Endothelial cell (in vitro differentiated cells): ENCODE measurements at places on chromosomes 16 and 17. TPM values are rescaled to one million over a fixed set of nuclear protein-coding genes. Genes with fewer than 3 reads are reported as not detected.

SULT1A4 gene
- 4.2 TPM for total RNA-seq

HOXB5 gene
- 0.59 TPM for total RNA-seq

CA7 gene
- not detected for total RNA-seq

DNA sequence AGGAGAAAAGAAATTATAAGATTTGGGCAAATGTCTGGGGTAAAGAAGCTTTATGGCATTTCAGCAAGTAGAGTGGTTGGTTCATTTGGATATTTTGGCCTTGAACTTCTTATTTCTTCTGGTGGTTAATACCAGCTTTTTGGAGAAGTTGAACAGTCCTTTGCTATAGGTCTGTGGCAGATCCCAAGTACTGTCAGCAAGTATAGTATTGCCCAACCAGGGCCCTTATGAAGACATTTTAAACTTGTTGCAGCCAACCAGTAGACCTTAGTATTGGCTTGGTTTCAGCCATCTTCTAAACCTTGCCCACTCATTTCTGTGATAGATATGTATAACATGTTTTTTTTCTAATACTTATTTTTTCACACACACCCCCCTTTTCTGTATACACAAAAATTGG, 2.2 kb downstream of the SP2 start:
- DNase-seq: no peak

DNA sequence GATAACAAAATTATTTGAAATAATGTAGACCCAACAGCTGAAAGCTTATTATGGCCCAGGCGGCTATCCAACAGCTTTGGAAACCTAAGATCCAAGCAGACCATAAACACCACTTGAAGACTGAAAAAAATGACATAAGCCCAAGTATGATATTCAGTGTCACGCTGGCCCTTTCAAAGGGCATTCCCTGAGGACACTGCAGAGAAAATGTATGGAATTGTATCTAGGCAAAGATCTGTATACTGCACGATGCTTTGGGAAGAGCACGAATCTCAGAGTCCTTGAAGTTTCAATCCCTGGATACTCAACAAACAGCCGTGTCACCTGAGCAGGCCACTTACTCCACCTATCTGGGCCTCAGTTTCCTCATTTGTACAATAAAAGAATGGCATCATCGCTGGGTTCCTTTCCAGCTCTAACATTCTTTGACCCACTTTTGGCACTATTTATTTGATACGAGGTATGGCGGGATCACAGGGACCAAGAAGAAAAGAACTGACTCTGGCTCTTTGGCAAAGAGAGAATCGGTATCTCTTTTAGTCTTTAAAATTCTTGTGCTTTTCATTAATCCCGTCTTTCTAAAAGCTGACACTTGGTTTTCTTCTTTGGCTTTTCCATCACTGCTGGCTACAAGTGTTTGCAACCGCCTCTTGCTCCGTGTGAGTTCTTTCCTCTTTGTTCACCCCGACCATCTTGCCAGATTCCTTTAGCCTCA, 1.2 kb downstream of the STAT5B start:
- no peak for DNase-seq

DNA sequence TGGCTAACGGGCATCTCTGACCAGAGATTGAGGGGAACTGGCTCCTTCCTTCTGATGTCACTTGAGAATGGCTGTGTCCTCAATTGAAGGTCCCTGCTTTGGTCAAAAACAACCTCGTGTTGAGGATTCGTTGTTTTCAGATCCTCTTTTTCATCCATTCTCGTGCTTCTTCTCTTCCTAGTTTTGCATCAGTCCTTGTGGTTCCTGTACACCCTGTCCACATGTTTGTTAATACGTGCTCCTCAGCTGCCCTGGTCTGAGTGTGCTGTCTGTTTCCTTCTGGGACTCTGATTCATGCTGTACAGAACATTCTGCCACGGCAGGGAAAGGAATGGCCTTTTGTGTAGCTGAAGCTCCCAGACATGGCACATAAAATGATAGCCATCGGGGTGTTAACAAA, 863.2 kb upstream of the GOT2 start:
- DNase-seq: no peak

DNA sequence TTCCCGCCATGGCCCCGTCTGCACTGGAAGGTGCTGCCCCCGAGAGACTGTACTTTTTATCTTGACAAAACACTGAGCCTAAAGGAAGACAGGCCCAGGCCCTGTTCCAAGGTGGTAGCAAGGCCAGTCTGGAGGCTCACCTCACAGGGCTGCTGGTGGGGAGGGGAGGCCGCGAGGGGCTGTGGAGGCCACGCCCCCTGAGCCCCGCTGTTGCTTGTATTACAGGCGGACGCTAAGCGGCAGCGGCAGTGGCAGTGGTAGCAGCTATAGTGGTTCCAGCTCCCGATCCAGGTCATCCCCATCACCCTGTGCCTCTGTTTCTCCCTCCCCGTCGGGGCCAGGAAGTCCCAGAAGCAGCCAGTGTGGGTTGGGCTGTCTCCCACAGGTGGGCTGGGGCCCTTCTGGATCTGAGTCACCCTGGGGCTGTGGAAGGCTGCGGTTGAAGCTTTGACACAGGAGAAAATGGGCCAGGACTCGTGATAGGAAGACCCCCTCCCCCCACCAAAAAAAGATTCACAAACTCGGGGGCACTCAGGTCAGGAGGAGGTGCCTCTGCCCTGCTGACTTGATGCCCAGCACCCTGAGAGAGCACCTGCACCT, 13.3 kb upstream of the IL17C start:
- no peak for DNase-seq

- no peak for DNase-seq
Measured at GRCh38 chr16:77190190-77190477, 856 bp upstream of the MON1B start.

DNA sequence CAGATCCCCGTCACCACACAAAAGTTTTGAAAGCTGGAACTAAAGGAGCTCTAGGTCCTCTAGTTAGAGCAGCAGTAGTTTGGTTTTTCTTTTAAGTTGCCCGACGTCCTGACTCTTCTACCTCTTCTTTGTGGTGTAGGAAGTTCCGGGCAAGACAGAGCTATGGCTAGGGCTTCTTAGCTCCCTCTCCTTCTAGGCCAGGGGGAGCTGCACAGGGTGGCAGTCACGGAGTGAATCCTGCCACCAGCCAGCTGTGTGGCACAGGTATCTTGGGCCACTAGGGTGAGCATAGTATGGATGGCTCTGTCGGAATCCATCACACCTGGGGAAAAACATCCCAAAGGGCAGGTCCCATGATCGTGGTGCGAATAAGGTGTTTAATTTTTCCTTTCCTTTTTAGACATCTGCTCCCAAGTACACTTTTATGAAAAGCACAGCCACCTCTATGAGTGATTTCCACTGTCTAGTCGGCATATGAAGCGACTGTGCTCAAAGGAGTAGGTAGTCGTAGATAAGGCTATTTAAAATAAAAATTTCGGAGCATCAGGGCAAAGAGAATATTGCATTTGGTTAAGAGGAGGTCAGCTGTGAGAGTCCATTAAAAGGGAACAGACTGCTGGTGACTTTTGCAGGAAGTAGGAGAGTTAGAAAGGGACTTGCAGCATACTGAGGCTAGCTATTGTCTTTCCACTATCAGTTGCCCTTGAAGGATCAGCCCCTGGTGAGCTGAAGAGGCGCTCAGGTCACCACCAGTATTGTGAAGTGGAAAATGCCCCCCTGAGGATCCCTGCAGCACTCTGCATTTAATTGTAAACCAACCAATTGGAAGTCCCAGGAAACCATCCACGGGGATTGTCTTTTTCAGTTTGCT, 2.1 kb downstream of the PRKCA start:
- no peak for DNase-seq

DNA sequence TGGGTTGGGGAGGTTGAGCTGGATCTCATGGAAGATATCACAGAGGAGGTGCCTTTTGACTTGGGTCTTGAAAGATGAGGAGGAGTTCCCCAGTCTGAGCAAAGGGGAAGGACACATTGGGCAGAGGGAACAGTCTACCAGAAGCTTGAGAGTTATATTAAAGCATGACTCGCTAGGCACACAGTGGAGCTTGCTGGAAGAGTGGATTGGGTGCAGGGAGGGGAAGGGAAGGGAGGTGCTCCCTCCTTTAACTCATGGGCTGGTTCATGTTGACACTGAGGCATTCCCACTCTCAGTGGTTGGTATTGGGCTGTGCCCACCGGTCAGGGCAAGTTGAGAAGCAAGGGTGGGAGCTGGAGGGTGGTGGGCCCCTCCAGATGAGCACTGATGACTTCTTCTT, 5.9 kb downstream of the TMEM98 start:
- DNase-seq: no peak

DNA sequence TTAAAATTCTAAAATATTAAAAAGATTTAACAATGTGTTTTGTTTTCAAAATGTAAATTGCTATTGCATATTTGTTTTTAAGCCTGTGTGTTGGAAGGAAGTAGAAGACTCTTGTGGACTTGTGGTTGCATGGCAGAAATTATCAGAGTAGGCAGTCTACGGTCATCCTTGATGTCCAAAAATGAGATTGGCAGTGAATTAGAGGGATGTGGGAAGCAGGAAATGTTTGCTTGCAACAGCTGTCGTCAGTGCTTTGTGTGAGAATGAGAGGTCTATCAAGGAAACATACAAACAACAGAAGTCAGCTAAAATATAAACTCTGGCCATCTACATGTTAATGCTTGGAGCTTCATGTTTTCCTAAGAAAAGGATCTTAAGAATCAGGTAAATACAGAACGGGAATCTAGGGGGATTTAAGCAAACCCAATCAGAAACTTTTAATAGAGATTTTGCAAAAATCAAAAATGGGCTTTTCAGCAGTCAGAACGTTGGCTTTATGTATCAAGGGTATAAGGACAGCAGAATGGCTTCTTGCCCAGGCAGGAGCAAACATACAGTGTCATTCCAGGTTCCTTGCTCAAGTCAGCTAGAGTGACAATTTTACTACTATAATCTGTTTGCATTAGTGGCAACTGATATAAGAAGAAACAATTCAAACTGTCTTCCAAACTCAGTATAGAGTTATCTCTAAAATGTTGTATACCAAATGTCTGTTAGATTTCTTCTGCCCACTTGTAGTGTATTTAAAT, 196.7 kb downstream of the CYB561 start:
- DNase-seq: no peak

GRCh38 chr16:56601325-56601724, 7.1 kb upstream of the MT2A start:
- no peak for DNase-seq

DNA sequence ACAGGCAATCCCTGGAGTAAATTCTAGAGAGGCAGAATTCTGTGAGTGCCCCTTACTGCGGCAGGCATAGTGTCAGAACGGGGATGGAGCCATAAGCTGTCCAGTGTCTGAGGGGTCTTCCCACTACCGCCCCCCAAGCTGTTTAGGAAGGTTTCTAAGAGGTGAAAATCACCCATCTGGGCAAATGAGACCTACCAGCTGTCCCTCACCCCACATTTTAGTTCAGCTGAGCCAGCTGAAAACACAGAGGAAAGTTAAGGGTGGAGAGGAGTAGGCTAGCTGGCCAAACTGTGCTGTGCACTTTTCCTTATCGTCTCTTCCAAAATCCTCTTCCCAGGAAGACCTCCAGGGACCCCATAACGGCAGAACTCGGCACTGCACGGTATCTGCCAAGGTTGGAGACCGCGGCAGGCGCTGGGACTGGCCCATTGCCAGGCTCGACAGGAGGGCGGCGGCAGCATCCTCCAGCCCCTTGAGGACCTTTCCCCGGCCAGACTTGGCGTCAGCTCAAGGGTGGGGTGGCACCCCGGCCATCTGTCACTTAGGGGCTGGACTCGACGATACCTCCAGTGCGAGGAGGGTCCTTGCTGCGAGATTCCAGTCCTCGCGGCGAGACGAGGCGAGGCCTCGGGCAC, 955 bp downstream of the ACLY start:
- peak; percentile 34 for DNase-seq

- DNase-seq: no peak
Measured at GRCh38 chr17:5410594-5411272, 8.7 kb downstream of the NUP88 start.

DNA sequence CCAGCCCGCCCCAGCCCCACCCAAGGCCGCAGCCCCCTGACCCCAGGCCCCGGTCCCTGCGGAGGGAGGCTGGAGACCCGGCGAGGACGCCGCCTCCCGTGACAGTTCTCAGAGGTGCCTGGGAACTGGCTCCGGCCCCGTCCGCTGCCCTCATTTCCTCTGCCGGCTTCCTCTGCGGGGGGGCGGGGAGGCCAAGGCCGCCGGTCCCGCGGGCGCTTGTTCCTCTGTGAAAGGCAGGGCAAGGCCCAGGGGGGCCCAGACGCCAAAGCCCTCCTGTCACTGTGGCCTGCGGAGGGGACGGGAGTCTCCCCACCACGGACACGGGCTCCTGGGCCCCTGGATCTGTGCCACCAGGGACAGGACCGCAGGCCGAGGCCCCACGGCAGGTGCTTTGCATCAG, 5.0 kb upstream of the PVALEF start:
- peak; percentile 62 for DNase-seq

DNA sequence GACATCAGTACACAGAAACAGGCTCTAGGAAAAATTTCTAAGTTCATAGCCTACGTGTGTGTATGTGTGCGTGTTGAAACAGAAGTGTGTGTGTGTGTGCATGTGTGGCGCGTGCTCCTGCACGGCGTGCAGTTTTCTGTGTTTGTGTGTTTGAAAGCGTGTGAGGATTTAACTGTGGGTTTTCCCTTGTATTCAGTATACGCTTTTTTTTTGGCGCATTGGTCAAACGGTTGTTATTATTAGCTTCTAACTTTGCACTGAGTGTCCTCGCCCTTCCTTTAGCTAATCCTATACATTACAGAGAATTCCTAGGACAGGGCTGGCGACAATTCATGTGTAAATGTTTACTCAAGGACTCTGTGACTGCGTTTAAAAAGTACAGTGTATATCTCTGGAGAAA, 23.0 kb downstream of the TMC6 start:
- DNase-seq: no peak

DNA sequence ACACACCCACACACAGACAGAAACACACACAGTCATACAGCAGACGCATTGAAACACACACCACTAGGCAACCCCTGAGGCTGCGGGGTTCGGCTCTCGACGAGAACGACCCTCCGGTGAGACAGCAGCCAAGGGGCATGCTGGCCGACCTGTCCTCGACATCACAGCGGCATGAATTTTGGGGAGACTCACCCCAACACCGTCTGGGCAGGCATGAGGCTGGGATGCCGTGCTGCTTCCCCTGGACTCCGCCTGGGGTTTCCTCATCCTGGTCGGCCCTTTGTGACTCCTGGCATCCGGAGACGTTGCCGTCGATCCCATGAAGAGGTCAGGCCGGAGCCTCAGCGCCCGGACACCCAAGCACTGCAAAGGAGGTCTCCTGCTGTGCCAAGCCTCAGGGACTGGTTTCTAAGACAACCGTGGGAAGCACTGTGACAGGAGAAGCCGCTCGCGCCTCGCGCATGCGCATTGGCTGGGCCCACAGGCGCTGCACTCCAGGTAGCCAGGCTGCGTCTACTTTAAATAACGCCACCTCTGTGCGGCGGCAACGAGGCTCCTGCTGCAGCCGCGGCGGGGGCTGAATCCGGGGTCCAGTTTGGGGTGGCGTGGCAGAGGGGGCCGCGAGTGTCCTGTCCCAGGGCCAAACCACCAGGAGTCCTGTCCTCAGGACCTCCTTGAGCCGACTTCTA, 13.8 kb upstream of the KCNJ18 start:
- no peak for DNase-seq

- DNase-seq: no peak
Measured at GRCh38 chr17:3802461-3803307, 1.7 kb upstream of the ITGAE start.

GRCh38 chr17:79034931-79035485, 11.0 kb downstream of the C1QTNF1 start:
- DNase-seq: no peak
